ENCODE measurements at places on chromosomes 6 and 20.
A peak's percentile ranks its signal among the peaks of the same experiment; 100 is the strongest.

GRCh38 chr6:67102743-67103142 is 1395.7 kb upstream of the EYS start:
- H3K4me1 ChIP-seq: no peaks in the 10 kb centered on the region
- no peak for DNase-seq
- H3K4me3 ChIP-seq: no peak overlapping the region
- no peak overlapping the region for H3K27ac ChIP-seq
- no peaks in the 10 kb centered on the region for H3K27me3 ChIP-seq
- no peaks in the 10 kb centered on the region for H3K36me3 ChIP-seq

DNA sequence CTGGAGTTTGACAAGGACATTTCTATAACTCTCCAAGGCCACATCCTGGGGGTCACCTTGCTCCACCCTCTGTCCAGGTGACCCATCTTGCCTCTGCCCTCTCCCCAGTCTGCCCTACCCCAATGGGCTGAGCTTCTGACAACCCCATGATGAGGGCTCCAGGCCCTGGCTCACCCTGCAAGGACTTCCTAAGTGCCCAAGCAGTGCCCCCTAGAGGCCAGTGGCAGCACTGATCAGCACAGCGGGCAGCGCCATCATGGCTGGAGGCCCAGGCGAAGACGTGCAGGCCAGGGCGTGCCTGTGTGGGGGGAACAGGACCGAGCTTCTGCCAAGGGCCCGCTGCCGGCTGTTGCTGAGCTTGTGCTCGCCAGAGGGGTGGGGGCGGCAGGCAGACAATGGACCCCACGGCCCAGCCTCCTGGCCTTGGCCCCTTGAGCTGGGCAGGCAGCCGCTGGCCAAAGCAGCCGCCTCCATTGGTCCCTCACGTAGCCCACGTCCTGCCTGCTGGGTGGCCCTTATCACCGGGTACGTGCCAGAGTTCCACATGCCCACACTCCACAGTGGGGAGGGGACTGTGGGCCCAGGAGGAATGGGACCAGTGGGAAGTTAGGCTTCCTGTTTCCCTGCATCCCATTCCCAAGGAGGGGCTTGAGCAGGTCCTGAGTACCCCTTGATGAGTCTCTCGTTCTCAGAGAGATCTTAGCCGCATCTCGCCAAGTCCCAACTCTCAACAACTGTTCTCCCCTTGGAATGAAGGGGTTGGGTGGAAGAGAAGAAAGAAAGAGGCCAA is 64.3 kb downstream of the MRPL14 start:
- DNase-seq: no peak
- H3K4me1 ChIP-seq: peaks cover 60% of the 10 kb centered on the region
- H3K27me3 ChIP-seq: no peaks in the 10 kb centered on the region
- no peaks in the 10 kb centered on the region for H3K36me3 ChIP-seq

- H3K27me3 ChIP-seq: no peaks in the 10 kb centered on the region
- H3K27ac ChIP-seq: peak overlapping the region; percentile 48
- H3K4me1 ChIP-seq: peaks cover 83% of the 10 kb centered on the region
- no peaks in the 10 kb centered on the region for H3K36me3 ChIP-seq
These were observed 39.3 kb downstream of the ARID1B start for GRCh38 chr6:156816505-156816904.

DNA sequence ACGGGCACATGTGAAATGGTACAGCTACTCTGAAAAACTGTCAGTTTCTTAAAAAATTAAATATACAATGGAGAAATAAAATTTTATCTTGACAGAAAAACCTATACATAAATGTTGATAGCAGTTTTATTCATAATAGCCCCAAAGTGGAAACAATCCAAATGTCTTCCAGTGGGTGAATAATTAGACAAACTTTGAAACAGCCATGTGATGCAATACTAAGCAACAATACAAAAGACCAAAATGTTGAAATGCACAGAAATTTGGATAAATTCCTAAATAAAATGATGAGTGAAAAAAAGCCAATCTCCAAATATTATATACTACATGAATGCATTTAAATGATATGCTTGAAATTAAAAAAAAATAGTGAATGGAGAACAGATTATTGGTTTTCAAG is 523.1 kb downstream of the HTR1B start:
- H3K4me3 ChIP-seq: no peak overlapping the region
- H3K27ac ChIP-seq: no peak overlapping the region

All from psoas muscle (tissue), 8 donors.